Left lung (tissue), 14 donors: ENCODE measurements at places on chromosomes 7 and 10. TPM values are rescaled to one million over a fixed set of nuclear protein-coding genes. Genes with fewer than 3 reads are reported as not detected.

Gene THSD7A
- 15.0 TPM for polyA plus RNA-seq

Gene DENND2A
- 39.5 TPM for polyA plus RNA-seq

Gene CALN1
- 0.30 TPM for polyA plus RNA-seq

Gene ZNF488
- 1.9 TPM for polyA plus RNA-seq

Gene PRR15
- polyA plus RNA-seq = 0.22 TPM

Gene PIK3AP1
- 3.7 TPM for polyA plus RNA-seq

Gene NXPH1
- not detected for polyA plus RNA-seq

Gene CCDC3
- 8.7 TPM for polyA plus RNA-seq

Gene LRIT1
- not detected for polyA plus RNA-seq

Gene TCAF1
- 99.0 TPM for polyA plus RNA-seq

Gene AGR2
- 107 TPM for polyA plus RNA-seq

Gene EVX1
- polyA plus RNA-seq = not detected

Gene LIPN
- not detected for polyA plus RNA-seq

Gene PRKAR1B
- 38.2 TPM for polyA plus RNA-seq

Gene OR2A42
- 5.6 TPM for polyA plus RNA-seq

Gene POLR2J
- polyA plus RNA-seq = 30.9 TPM

Gene RBAK
- 21.9 TPM for polyA plus RNA-seq

Gene STEAP4
- polyA plus RNA-seq = 15.9 TPM

Gene UTF1
- not detected for polyA plus RNA-seq

Gene PSD
- 15.1 TPM for polyA plus RNA-seq

Gene HEPACAM2
- 1.0 TPM for polyA plus RNA-seq

Gene SPDYE11
- polyA plus RNA-seq = 1.00 TPM

Gene ELN
- polyA plus RNA-seq = 303 TPM
